ENCODE measurements at places on chromosomes 5 and 9.

DNA sequence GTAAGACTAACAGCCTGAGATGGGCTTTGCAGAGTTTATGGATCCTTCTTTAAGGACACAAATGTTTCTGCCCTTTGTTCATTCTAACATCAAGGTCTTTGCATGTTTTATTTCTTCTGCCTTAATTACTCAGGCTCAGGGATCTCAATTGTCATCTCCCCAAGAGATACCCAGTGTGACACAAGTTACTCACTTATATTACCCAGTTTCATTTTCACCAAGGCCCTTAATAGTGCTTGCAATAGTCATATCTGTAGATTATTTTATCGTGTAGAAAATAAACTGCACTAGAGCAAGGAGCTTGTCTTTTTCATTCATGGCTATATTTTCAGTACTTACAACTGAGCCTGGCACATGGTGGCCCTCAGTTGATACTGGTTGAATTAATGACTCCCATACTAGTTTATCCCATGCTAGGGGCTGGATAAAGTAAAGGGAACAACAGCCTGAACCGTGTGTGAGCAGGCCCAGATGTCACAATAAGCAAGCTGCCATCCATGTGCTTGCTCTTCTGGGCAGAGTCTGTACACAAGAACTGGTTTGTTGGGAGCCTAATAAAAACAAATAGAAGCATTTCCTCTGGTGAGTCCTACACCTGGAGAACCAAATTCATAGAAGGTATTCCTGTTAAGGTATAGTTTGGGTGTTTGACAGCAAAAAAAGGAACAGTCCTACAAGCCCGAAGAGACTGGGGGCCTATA lies 112.5 kb upstream of the CD180 start:
- DNase-seq, result no peak

- peak; percentile 58 for DNase-seq
Measured at GRCh38 chr5:172683645-172684471, 42.8 kb downstream of the NEURL1B start.

- no peak for DNase-seq
Measured at GRCh38 chr5:126002222-126002897, 420.8 kb upstream of the GRAMD2B start.

DNA sequence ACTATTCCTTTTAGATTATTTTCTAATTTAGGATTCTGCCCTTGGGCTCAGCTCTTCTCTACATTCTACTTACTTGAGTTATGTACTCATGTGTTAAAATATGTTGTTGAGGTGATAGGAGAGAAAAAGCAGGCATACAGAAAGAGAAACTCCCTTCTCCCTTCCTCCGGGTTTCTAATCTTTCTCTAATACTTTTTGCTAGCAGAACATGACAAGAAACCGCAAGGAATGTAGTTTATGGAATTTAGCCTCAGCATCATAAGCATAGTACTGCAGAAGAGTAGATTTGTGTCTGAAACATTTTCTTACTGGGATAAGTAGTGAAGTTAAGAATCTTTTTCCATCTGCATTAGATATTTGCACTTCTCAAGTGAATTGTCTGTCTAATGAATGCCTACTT lies 139.5 kb upstream of the CYLC2 start:
- DNase-seq, result no peak

DNA sequence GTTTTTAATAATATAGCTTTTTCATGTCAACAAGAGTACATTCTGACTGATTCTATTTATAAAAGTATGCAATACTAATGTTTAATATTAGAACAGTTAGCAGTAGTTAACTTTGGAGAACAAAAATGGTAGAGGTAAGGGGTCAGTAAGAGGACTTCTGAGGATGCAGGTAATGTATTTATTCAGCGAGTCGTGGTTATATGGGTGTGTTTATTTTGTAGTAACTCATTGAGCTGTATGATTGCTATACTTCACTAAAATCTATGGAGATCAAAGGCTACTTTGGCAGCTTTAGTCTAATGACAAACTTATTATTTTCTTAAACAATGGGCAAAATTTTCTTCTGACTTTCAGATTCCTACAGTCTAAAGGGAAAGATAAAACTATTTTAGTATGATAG lies 146.5 kb downstream of the COMMD10 start:
- DNase-seq, result no peak

- DNase-seq, result no peak
Measured at GRCh38 chr5:677131-678101, 15.7 kb downstream of the TPPP start.

GRCh38 chr9:126203313-126203712 lies 123.3 kb upstream of the MVB12B start:
- DNase-seq, result no peak

- no peak for DNase-seq
Measured at GRCh38 chr5:100434815-100435214, 100.4 kb upstream of the FAM174A start.

- DNase-seq, result no peak
Measured at GRCh38 chr5:159038907-159039306, 60.8 kb downstream of the EBF1 start.

GRCh38 chr5:88404405-88404804 lies 135.8 kb upstream of the TMEM161B start:
- DNase-seq, result no peak

DNA sequence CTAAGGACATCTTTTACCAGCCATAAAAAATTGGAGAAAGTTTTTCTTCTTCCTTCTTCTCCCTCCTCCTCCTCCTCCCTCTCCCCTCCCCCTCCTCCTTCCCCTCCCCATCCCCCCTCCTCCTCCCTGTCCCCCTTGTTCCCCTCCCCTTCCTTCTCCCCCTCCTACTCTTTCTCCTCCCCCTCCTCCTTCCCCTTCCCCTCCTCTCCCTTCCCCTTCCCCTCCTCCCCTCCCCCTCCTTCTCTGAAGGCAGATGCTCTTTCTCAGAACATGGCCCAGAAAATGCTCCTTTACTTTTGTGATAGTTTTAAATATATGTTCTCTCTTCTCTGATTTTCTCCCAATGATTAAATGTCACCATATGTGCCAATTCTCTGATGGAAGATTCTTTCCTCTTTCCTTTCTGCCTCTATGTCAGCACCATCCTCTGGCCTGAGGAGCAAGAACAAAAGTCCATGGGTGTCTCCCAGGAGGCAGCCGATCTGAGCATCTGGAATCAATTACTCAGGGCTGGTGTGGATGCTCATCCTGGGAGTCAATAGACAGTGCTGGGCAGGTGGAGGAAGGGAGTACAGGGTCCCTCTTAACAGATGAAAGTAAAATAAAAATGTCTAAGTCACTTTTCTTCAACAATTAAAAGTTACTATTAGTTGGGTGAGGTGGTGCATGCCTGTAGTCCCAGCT lies 63.0 kb upstream of the GNA14 start:
- DNase-seq, result no peak

- DNase-seq, result no peak
Measured at GRCh38 chr9:82558346-82558745, 504.6 kb downstream of the RASEF start.

- no peak for DNase-seq
Measured at GRCh38 chr5:128426090-128426534, 111.9 kb downstream of the FBN2 start.

GRCh38 chr5:7894860-7895259 lies 25.9 kb downstream of the MTRR start:
- no peak for DNase-seq

DNA sequence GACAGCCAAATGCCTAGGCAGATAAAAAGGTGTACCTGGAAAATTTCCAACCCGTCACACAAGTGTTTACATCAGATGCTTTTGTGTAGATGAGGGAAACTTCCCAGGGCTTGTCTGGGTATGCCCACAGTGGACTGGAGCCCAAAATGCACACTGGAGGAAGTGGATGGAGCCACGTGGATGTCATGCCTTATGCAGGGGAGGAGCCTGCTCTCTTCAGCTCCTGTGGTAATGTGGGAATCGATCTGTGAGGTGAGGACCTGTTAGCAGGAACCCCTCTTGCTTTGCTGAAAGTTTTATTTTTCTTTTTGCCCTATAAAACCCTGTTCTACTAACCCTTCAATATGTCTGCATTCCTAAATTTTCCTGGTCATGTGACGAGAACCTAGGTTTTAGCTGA lies 439.2 kb upstream of the CDH9 start:
- DNase-seq, result no peak

DNA sequence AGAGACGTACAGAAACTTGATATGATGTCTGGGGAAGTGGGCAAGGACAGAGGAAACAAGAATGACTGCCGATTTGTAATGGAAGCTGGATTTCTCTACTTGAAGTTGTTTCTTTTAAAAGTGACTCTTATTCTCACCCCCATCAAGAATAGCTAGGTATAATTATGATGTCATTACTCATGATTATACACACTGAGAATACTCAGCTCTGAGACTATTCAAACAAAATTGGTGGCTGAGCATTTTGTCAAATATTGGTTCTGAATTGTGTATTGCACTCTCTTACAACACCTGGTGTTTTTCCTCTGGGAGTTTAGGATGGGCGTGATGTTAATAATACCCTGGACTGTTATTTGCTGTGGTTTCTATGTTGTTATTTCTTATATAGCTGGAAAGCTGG lies 46.3 kb downstream of the MAST4 start:
- DNase-seq, result no peak

GRCh38 chr5:84131372-84131771 lies 253.3 kb downstream of the EDIL3 start:
- DNase-seq, result no peak

GRCh38 chr9:90469435-90469834 lies 173.2 kb downstream of the DIRAS2 start:
- no peak for DNase-seq

GRCh38 chr9:32454280-32454679 lies 69.8 kb downstream of the ACO1 start:
- no peak for DNase-seq

Measured in activated T-cell treated with anti-CD3 and anti-CD28 coated beads, Interleukin-2, amount 50 U/mL, for 1 hour (primary cell).